Brain pericyte (primary cell): ENCODE measurements at places on chromosomes 7 and 10.

GRCh38 chr10:102403115-102403514, 7.6 kb downstream of the NFKB2 start:
- no peak for DNase-seq

DNA sequence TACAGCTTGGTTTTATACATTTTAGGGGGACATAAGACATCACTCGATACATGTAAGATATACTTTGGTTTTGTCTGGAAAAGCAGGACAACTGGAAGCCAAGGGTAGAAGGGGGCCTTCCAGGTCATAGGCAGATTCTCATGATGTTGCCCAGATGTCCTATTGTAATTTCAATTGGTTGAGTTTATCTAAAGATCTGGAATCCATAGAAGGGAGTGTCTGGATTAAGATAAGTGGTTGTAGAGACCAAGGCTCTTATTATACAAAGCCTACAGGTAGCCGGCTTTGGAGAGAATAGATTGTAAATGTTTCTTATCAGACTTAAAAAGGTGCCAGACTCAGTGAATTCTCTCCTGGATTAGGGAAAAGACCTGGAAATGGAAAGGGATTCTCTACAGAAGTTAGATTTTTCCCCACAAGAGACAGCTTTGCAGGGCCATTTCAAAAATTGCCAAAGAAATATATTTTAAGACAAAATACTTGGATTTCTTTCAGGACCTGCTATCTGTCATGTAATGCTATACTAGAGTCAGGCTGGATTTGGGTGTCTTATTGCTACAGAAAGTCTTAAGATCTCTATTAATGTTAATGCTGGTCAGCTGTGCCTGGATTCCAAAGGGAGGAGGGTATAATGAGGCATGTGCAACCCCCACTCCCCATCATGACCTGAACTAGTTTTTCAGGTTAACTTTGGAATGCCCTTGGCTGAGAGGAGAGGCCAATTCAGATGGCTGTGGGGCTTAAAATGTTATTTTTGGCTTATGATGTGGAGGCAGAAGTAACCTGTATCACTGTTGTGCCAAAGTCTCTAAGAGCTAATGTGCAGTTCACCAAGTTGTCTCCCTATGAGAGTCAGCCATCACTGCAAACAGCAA, 511.1 kb upstream of the C7orf33 start:
- no peak for DNase-seq

DNA sequence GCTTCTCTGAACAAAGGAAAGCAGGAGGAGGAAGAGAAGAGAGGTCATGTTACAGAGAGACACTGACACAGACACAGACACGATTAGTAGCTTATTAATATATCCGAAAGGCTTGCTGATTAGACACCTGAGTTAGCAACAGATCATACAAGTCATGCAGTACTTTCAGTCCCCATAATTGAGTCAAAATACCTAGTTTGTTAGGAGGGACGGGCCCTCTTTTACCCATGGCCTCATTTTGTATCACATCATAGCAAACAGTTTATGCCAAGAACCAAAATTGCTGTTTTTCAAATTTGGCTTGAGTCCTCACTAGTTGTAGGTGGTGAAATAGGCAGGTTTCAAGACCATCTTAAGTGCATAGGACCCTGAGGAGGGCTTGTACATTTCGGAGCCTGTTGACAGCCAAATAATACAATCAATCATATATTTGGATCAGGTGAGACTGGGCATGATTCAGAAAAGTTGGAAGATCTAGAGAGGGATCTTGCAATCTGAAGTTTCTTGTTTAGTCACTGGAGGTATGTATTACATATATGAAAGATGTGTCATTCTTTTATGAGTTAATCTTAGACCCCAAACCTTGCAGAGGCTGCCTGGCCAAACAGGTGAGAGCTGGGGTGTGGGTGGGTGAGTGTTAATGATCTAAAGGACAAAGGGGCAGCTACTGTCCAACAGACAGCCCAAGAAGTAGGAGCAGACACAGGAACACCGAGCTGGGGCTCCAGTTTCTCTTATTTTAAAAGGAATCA, 65.4 kb downstream of the PRPF18 start:
- DNase-seq: no peak

- DNase-seq: no peak
Observed at GRCh38 chr7:12674861-12675260, 12.6 kb upstream of the ARL4A start.

DNA sequence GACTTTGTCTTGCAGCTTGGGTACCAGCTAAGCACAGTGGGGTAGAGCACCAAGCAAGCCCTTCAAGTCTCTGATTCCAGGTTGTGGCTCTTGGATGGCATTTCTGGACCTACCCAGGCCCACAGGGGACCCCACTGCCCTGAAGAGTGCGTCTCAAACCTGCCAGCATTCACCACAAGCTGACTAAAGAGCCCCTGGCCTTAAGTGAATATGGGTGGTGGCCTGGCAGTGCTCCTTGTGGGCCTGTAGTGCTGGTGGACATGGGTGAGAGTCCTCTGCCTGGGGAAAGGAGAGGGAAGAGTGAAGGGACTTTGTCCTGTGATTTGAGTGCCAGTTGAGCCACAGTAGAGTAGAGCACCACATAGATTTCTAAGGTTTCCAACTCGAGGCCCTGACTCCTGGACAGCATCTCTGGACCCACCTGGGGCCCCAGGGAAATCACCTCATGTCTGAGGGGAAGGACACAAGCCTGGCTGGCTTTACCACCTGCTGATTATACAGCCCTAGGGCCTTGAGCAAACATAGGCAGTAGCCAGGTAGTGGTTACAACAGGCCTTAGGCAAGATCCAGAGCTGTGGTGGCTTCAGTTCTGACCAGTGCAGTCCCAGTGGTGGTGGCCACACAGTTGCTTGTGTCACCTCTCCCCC, 23.7 kb downstream of the GSDME start:
- no peak for DNase-seq

DNA sequence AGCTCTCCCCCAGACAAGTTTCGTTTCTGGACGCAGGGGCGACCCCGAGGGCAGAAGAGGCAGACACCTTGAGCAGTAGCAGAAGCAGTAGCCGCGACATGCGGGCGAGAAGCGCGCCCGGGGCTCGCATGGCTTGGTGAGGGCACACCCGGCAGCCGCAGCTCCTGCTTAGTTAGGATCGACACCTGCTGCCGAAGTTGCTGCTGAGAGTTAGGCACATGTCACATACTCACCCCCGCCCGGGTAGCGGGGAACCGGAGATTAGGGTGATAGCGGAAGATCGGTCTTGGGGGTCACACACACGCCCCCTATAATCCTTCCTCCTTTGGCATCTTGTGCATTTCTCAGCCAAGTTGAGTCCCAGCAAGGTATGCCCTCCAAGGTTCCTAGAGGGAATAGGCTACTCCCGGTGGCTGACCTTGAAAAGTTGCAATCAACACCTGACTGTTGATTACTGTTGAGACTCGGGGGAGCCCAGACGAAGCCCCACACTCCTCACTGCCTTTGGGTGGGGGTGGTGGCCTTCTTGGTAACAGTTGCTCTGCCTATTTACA, 668 bp downstream of the GPR37 start:
- DNase-seq: no peak

DNA sequence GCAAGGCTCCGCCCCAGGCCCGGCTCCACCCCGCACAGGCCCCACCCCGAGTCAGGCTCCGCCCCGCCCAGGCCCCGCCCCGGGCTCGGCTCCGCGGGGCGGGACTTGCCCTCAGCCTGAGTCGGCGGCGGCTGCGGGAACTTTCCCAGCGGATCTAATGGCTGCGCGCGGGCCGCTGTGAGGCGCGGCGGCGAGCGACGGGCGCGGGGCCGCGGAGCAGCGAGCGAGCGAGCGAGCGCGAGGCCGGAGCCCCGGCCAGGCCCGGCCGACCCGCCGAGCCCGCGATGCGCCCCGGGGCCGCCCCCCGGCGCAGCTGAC, at the start of gene INPP5A:
Gene INPP5A, plus strand, starts transcription at position 104 of the 318 bp plus-strand sequence. CDS start 310 bp downstream, outside the sequence.
- DNase-seq: no peak

DNA sequence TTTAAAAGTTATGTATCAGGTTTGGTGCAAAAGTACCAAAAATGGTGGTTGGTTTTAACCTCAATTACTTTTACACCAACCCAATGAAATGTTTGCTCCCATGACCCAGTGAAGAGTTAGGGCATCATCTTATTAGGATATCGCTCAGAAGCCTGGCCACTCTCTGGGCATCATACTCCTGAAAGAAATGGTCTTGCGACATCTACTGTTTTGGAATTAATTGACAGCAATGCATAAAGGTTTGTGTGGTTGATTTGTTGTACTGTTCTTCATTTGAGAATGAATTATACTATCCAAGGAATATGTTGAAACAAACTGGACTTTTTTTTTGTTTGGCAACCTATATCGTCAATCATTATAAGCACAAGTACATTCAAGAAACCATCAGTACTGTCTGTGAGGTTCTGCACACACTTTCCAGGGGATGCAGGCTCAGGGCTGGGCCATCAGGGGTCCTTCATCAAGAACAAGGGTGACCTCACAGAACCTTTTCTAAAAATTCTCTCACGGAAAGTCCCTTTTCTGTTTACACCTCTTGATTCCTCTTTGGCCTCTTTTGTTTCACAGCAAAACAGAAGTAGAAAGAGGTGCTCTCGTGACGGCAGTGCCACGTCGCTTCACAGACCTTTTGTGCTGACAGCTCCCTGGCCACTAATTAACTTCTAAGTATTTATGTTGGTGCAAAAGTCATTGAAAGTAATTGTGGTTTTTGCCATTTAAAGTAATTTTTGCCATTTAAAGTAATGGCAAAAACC, 117.2 kb upstream of the KLF6 start:
- no peak for DNase-seq

DNA sequence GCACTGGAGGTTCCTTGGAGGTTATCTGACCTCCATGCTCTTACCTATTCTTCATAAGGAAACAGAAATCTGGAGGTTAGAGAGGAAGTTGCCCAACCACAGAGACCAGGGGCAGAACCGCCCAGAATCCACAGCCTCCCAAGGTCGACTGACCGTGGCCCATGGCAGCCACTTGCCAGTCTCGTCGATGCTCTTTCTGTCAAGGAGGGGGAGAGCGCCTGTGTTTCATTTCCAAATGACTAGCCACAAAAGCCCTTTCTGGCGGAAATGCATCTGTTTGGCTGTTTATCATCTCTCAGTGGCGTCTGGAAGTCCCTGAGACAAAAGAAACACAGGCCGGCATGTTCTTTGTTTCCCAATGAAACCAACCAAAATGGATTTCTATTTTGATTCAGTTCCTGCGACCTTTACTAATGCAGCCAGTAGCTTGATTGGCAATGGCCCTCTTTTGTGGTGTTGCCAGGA, 2.9 kb downstream of the RAMP3 start:
- DNase-seq: no peak

DNA sequence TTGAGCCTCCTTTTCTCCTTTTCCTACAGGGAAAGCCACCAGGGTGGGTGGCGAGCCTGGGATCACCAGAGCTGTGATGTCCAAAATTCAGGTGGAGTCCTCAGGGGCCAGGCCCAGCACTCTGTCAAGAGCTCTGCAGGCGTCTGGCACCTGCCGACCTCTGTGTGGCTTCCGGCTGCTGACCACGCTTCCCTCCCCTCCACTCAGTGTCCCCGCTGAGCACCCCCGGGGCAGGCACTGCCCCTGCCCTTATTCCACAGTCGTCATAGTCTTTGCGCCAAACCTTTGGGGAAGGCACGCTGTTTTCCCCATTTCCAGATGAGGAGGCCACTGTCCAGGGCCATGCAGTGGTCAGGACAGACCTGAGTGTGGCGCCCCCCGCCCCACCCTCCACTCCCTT, 7.5 kb downstream of the MTG1 start:
- no peak for DNase-seq

DNA sequence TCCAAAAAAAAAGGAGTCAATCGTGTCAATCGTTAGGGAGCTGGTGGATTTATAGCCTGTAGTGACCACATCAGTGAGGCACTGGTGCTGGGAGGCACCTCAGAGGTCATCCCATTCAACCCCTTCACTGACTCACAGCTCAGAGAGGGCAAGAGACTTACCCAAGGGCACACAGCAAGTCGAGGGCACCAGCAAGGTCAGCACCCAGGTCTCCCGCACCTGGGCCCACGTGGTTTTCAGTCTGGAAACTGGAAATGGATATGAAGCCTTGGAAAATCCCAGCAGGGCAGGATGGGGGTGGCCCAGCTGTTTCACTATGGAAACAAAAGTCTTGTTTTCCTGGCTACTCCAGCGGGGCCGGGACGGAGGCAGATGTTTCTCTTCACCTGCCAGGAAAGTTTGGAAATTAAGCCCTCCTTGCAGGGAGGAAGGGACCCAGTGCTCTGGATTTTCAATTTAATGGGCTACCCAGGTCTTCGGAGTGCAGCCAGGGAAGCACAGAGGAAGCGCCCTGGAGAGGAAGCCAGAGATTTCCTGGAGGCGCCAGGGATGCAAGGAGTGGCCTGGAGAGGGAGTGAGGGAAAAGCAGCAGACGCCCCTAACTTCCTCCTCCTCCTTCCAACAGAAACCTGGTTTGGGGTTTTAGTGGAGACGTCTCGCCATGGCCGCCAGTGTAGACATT, 157.2 kb upstream of the TNRC18 start:
- DNase-seq: no peak

DNA sequence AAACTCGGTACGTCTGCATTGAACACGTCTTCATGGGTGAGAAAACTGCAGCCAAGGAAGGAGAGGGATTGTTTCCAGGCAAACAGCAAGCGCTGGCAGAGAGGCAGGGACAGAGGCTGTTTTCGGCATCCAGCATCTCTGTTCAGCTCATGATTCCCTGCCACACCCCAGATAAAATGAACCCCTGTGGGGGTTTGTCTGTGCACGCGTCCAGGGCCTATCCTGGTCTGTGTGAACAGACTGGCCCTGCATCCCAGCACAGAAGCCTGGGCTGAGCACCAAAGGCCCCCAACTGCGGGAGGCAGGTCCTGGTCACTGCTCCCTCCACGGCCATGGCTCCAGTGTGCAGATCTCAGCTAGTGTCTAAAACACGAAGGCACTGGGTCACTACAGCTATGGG, 83.3 kb upstream of the FAM20C start:
- DNase-seq: no peak

DNA sequence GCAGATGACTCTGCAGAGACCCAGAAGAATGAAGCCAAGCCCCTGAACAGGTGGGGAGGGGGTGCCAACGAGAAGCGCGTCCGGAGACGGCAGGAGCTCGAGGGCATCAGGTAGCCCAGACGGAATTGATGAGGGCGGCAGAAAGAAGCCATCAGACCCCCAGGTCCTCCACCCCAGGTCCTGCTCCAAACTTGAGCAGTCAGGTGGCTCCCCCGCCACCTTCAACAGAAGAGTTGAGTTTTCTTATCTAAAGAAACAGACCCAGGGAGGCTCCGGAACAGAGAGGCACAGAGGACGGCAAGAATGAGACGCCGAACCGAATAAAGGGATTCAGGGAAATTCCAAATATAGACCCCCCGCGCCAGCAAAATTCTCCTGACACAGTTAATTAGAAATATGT, 22.2 kb downstream of the RGS10 start:
- no peak for DNase-seq

DNA sequence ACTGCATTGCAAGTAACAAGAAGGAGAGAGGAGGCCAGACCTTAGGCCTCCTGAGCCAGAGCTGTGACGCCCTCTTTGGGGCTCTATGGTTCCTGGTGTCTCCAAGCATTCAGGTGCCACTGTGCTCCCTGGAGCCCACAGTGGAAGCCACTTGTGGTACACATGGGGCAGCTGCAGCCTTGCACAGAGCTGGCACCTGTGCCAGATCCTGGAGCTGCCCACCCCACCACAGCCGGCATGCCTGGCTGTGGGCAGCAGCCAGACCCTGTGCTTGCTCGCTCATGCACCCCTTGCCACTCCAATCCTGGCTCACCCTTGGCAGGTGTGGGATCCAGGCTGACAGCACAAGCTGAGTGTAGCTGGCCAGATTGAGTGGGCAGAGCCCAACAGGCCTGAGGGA, 173.8 kb upstream of the SMIM30 start:
- DNase-seq: no peak

GRCh38 chr10:51832652-51833383, 133.4 kb upstream of the CSTF2T start:
- DNase-seq: peak; percentile 8

- DNase-seq: no peak
Observed at GRCh38 chr10:111303887-111304286, 227.1 kb downstream of the ADRA2A start.
